ENCODE measurements at places on chromosomes 1 and 21. TPM values are rescaled to one million over a fixed set of nuclear protein-coding genes. Genes with fewer than 3 reads are reported as not detected.

DNA sequence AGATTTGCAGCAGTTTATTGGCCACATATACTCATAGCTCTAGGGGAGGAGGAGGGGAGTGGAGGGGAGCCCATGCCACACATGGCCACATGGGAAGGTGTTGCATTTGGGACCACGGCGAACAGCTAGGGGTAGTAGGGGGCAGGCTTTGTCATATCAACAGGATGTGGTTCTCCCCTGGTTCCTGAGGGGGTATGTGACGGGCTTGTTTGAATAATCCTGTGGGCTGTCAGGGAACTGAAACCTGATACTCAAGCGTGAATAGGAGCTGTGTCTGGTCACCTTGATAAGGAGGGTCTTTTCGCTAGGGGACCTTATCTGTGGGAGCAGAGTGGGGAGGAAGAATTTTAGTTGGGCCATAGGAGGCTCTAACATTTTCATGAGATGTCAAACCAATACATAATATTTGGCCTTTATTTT is 264.7 kb downstream of the CTH start:
- H3K27me3 ChIP-seq = no peaks in the 10 kb centered on the region
- no peak overlapping the region for H3K27ac ChIP-seq
- H3K36me3 ChIP-seq = no peaks in the 10 kb centered on the region
- no peak overlapping the region for H3K4me3 ChIP-seq
- no peak for DNase-seq
- peaks cover 11% of the 10 kb centered on the region for H3K4me1 ChIP-seq

DNA sequence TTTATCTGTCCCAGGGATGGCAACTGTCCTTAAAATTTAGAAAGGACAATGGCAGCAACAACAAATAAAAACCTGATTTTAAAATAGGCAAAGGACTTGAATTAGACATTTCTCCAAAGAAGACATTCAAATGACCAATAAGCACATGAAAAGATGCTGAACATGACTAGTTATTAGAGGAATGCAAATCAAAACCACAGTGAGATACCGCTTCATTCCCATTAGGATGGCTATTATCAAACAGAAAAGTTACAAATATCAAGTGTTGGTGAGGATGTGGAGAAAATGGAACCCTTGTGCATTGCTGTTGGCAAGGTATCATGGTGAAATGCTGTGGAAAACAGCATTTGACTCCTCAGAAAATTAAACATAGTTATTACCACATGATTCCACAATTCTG is 120.7 kb downstream of the CRB1 start:
- no peak overlapping the region for H3K27ac ChIP-seq
- H3K4me1 ChIP-seq = no peaks in the 10 kb centered on the region
- H3K36me3 ChIP-seq = no peaks in the 10 kb centered on the region
- H3K4me3 ChIP-seq = no peak overlapping the region

DNA sequence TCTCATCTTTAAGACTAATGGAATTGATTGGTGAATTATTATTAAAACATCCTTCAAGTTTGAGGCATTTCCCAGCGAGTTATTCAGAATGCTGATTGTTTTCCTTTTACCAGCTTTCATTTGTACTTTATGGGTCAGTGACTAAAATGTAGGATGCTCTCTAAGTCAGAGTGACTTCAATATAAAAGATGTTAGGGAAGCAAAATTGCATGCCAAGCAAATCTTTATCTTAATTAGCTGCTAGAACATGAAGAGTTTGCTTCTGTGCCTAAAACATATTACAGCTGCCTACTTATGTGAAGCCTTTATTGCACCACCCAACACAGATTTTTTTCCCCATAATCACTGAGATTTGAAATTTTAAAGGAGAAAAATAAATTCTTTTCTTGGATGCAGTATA is 79.8 kb upstream of the CYYR1 start:
- no peaks in the 10 kb centered on the region for H3K27me3 ChIP-seq
- no peak overlapping the region for H3K27ac ChIP-seq
- DNase-seq = no peak
- H3K4me3 ChIP-seq = no peak overlapping the region
- H3K4me1 ChIP-seq = no peaks in the 10 kb centered on the region

DNA sequence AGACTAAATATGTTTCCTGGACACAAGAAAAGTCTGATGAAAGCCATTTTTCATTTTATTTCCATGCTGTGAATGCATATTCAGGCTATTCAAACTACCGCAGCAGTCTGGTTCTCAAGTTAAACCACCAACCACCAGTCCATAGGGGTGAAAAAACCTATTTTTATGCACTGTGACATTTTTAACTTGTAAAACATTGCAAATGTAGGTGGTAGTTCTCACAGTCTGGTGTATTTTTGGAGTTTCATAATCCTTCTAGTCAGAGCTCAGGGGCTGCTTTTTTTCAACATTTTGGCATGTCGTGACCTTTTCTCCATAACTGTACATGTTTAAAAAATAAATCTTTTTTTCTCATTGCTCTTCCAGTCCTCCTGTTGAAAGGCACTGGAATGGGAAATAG is 907.6 kb upstream of the ADGRL2 start:
- H3K4me3 ChIP-seq = no peak overlapping the region
- H3K36me3 ChIP-seq = no peaks in the 10 kb centered on the region

DNA sequence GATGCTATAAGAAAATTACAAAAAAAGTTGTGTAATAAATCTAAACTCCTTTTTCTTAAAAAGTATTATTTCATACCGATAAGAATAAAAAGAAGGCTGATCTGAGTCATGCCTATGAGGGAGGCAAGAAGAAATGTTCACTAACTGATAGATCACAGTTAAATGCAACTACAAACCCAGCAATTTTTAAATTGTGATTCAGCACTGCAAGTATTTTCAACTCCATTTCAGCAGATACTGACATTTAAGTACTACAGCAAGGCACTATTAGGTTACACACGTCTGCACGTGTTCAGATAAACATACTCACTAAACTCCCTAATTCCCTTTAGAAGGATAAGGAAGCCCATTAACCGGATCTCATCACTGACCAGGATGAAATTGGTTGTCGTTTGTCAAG is 213.3 kb upstream of the ZRANB2 start:
- no peak overlapping the region for H3K4me3 ChIP-seq
- DNase-seq = no peak
- no peaks in the 10 kb centered on the region for H3K4me1 ChIP-seq
- H3K36me3 ChIP-seq = no peaks in the 10 kb centered on the region

- no peak for DNase-seq
- H3K4me3 ChIP-seq = no peak overlapping the region
- H3K27me3 ChIP-seq = no peaks in the 10 kb centered on the region
- H3K4me1 ChIP-seq = no peaks in the 10 kb centered on the region
- H3K36me3 ChIP-seq = no peaks in the 10 kb centered on the region
- H3K27ac ChIP-seq = no peak overlapping the region
Observed at GRCh38 chr21:26819740-26820324, 25.4 kb downstream of the ADAMTS1 start.

DNA sequence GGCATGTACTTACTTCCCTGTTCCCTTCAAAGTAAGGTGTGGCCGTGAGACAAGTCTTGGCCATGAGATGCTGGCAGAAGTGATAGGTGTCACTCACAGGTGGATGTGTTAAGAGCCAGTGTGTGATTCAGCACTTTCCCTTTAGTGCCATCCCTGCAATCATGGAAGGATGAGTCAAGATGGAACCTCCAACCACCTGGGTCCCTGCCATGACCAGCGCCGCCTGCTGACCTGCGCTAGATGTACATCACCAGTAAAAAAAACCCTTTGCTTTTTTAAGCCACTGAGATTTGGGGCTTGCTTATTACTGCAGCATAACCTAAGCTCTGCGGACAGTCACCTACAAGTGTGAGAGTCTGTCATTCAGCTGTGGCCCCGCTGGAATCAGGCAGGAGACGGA is 71.7 kb downstream of the TOMM20 start:
- H3K27ac ChIP-seq = no peak overlapping the region
- no peak overlapping the region for H3K4me3 ChIP-seq
- H3K4me1 ChIP-seq = peaks cover 11% of the 10 kb centered on the region
- no peaks in the 10 kb centered on the region for H3K27me3 ChIP-seq

DNA sequence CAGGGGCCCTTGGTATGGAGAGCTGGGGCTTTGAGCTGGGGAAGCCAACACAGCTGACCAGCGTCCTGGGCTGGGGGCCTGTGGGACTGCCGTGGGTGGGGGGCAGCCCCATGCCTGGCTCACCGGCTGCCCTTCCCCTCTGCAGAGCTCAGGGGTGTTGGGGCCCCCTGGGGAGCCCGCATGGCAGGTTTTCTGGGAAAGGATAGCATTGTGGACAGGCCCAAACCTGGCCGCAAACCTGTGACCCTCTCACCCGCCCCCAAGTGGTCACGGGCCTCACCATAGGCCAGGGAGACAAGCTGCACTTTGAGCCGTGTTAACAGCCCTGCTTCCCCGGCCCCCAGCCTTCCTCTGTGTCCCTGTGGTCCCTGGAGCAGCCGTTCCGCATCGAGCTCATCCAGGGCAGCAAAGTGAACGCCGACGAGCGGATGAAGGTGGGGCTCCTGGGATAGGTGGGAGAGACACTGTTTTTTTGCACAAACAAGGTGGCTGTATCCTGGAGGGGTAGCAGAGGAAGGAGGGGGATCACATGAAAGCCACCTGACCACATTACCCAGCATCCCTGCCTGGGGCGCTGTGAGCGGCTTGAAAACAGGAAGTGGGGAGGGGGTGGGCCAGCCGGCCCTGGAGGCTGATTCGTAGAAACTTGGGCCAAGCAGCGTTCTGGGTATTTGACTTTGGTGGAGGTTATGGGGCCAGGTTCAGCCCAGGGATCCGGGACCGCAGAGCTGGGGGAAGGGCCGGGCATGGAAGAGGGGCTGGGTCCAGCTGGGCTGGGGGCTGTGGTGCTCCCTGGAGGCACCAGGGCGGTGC is 65.9 kb downstream of the PIK3CD start:
- DNase-seq = no peak
- peaks cover 77% of the 10 kb centered on the region for H3K36me3 ChIP-seq
- no peak overlapping the region for H3K27ac ChIP-seq
- no peaks in the 10 kb centered on the region for H3K27me3 ChIP-seq
- H3K4me3 ChIP-seq = peak overlapping the region; percentile 15
- no peaks in the 10 kb centered on the region for H3K4me1 ChIP-seq

DNA sequence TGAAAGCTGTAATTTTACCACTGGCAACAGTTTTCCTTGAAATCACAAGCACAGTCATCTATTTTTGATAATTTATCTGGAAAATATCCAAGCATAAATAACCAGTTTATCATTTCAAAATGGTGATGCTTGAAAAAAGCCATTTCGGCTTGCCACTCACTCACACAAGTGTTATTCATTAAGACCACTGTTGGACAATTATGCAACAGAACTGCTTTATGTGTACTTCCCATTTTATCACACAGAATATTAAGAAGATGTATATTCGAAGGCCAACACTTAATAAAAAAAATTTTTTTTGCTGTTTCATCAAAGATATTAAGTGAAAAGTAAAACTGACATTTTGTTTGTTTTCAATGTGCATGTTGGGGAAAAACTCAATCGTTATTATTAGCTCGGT is 62.3 kb downstream of the EIF4G3 start:
- H3K4me3 ChIP-seq = no peak overlapping the region
- no peaks in the 10 kb centered on the region for H3K36me3 ChIP-seq
- no peak for DNase-seq
- H3K4me1 ChIP-seq = peaks cover 16% of the 10 kb centered on the region
- H3K27ac ChIP-seq = no peak overlapping the region

DNA sequence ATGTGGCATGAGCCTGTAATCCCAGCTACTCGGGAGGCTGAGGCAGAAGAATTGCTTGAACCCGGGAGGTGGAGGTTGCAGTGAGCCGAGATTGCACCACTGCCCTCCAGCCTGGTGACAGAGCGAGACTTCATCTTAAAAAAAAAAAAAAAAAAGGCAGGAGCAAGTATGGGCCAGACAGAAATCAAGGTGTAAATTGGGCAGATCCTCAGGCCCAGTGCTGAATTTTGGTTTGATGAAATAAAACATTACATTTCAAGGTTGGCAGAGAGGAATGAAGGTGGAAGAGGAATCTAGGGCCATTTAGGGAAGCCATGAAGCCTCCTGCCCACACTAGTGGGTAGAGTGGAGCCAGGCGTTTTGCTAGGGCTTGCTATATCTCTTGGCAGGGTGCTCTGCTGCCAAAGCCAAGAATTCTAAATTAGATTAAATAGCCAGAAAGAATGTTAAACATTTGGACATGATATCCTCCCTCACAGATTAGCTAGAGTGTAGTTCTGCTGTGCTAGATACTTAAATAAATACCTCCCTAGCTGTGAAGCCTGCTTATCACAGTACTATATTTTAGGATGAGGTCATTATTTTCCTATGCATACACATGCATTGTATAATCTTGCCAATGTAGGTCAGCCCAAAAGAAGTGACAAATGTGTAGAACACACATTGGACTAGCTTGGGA is 16.6 kb upstream of the LGALS8 start:
- H3K27ac ChIP-seq = peak overlapping the region; percentile 83
- H3K4me1 ChIP-seq = peaks cover 3% of the 10 kb centered on the region
- H3K27me3 ChIP-seq = no peaks in the 10 kb centered on the region
- no peak overlapping the region for H3K4me3 ChIP-seq
- DNase-seq = peak; percentile 57
- no peaks in the 10 kb centered on the region for H3K36me3 ChIP-seq

GRCh38 chr1:41889506-41890414 is 29.0 kb downstream of the HIVEP3 start:
- H3K4me1 ChIP-seq = peaks cover 37% of the 10 kb centered on the region
- no peak overlapping the region for H3K4me3 ChIP-seq
- H3K27ac ChIP-seq = peak overlapping the region; percentile 76

GRCh38 chr1:163768576-163768975 is 446.8 kb downstream of the NUF2 start:
- no peaks in the 10 kb centered on the region for H3K4me1 ChIP-seq
- H3K27me3 ChIP-seq = no peaks in the 10 kb centered on the region
- H3K27ac ChIP-seq = no peak overlapping the region
- no peak for DNase-seq
- no peak overlapping the region for H3K4me3 ChIP-seq

Gene SEMA4A
- 1.6 TPM for total RNA-seq

Gene IL20
- total RNA-seq = not detected

Gene VAV3
- 1.8 TPM for total RNA-seq

Gene FCRL6
- total RNA-seq = not detected

Gene MIXL1
- not detected for total RNA-seq

Gene AIRE
- not detected for total RNA-seq

Gene WNT2B
- 5.3 TPM for total RNA-seq
